ENCODE measurements at places on chromosomes 13 and 19. TPM values are rescaled to one million over a fixed set of nuclear protein-coding genes. Genes with fewer than 3 reads are reported as not detected.

The KIR2DL1 gene
- total RNA-seq: not detected

The NR1H2 gene
- total RNA-seq: 72.5 TPM

The OLFM2 gene
- 0.87 TPM for total RNA-seq

The GAPDHS gene
- not detected for total RNA-seq

The CALM3 gene
- total RNA-seq: 302 TPM

The ZNF729 gene
- not detected for total RNA-seq

The ZNF574 gene
- 9.6 TPM for total RNA-seq

The OR10H2 gene
- not detected for total RNA-seq

DNA sequence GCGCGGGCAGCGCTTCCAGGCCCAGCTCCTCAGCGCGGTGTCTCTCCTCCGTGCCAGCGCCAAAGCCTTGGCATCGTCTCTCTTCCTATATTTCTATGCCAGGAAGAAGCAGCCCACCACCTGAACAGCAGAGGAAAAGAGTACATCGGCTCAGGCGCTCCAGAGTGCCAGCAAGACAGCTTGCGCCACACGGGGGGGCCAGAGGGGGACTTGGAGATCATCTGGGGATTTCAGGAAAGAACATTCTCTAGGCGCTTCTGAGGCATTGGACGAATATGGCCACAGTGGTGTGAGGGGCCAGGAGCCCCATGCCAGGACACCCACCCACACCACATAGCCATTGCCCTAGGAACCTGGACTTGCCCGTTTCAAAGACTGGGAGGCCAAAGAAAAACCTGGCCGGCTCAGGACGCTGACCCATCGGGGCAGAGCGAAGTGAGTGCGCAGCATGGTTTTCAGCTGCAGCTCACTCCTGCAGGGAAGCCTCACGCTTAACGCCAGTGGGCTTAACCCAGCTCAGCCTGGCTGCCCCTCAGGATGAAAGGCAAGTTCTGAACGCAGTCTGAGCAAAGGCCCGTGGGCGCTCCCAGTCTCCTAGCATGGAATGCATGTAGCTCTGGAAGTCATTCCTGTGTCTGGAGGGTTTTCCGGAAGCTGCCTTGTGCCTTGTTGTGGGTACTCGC, 62.1 kb downstream of the GGACT start:
- no peak for DNase-seq

DNA sequence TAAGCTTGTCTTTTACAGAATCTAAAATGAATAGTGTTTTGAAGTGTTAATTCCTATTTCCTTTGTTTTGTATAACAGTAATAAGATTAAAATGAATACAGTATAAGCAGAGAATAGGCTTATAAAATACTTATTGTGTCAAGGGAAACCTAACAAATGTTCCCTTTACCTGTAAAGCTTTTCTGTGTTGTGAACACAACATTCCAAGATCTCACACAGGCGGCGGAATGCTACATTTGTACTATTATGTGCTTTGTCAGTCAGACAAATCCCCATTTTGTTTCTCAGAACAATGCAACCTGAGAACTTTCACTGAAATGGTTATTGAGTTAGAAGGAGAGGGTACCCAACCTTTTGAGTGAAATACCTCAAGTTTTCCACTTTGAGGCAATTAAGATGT, 1170.3 kb downstream of the OLFM4 start:
- no peak for DNase-seq

DNA sequence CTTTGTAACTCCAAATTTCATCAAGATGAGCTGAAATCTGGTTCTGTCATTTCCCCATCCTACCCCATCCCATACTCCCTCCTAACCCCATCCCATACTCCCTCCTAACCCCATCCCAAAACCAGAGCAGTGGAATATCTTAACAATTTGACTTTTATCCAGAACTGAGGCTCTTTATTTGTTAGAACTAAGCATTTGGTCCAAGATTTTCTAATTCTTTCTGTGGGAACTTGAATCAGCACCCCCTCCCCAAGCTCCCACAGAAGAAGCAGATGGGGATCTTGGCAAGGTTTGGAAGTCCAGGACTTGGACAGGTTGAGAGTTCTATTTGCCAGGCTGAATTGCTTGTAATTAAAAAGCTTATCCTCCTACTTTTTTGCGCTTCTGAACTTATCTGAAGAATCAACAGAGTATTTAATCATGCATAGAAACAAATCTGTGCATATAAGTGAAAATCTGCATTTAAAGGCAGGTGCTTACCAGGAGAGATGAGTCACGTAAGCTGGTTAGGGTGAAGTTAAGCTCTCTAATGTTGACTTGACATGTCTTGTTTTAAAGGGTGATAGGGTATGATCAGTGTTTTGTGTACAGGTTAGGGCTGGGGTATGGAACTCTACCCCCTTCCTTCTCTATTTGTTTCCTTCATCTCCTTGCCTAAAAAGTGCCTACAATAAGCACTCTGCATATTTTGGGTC, 111.1 kb downstream of the COG6 start:
- no peak for DNase-seq

GRCh38 chr13:51993713-51994112, 17.5 kb downstream of the ATP7B start:
- no peak for DNase-seq

DNA sequence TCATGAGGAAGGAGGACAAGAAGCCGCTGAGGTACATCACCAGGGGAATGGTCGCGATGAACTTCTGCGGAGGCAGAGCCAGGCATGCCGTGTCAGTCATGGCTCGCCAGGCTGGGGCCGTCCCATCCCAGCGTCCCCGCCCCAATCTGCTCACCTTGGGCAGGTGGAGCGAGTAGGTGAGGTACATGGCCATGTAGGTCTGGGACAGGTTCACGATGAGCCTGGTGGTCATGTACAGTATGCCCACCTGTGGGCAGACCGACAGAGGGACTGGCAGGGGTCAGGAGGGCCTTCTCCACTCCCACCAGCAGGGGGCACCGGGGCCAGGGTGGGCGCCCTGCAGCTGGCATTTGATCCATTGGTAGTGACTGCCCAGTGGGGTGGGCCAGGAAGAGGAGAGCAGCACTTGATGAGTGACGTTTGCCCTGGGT, 8.3 kb downstream of the TEKTIP1 start:
- no peak for DNase-seq

- DNase-seq: peak; percentile 38
These were observed 2.0 kb downstream of the ETV2 start for GRCh38 chr19:35643255-35644205.

- peak; percentile 14 for DNase-seq
These were observed at the start of gene LRFN3 for GRCh38 chr19:35935911-35936737. LRFN3 (plus strand) TSS chr19:35936374; CDS start chr19:35939426, 3,052 bp downstream.

- DNase-seq: no peak
These were observed 9.6 kb upstream of the TNFRSF19 start for GRCh38 chr13:23560571-23561089.

- no peak for DNase-seq
These were observed 755.5 kb downstream of the SLITRK5 start for GRCh38 chr13:88426661-88427060.

- peak; percentile 15 for DNase-seq
These were observed 16.1 kb downstream of the CARD8 start for GRCh38 chr19:48239582-48240141.

- DNase-seq: no peak
These were observed 8.5 kb downstream of the ZNF557 start for GRCh38 chr19:7078008-7078407.

GRCh38 chr19:5166262-5166661, 174.3 kb downstream of the PTPRS start:
- peak; percentile 67 for DNase-seq

DNA sequence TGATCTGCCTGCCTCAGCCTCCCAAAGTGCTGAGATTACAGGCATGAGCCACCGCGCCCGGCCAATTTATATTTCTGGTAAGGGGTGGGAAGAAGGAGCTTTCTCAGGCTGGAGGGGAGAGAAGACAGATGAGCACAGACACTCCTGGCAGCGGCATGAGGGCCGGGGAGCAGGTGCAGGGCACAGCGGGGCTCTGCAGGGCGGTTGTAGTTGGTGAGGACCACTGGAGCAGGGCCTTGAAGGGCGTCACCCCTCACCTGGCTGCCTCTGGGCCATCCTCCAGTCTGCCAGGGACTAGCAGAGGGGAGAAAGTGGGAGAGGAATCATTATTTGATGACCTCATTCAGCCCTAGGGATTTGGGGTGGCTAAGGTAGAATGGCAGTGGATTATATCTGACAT, 8.6 kb upstream of the CSNK1G2 start:
- no peak for DNase-seq

DNA sequence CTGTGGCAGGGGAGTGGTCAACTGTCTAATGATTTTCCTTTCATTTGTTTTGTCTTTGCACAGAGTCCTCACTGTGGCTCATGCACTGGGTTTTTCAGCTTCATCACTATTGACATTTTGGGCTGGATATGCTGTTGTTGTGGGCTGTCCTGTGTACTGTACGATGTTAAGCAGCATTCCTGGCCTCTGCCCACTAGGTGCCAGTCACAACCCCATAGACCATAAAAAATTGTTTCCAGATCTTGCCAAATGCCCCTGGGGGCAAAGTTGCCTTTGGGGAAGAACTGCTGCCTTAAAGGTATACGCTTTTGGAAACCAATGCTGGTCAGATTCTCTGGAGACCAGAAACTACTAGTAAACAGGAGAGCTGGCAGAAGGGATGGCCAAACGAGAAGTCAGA, 310.4 kb downstream of the SPRY2 start:
- peak; percentile 67 for DNase-seq

- peak; percentile 67 for DNase-seq
These were observed 205.9 kb upstream of the MIR17HG start for GRCh38 chr13:91141543-91142061.

- no peak for DNase-seq
These were observed 16.5 kb downstream of the POU2F2 start for GRCh38 chr19:42115705-42116104.
